ENCODE measurements at places on chromosomes 3 and 15.
A peak's percentile ranks its signal among the peaks of the same experiment; 100 is the strongest.

DNA sequence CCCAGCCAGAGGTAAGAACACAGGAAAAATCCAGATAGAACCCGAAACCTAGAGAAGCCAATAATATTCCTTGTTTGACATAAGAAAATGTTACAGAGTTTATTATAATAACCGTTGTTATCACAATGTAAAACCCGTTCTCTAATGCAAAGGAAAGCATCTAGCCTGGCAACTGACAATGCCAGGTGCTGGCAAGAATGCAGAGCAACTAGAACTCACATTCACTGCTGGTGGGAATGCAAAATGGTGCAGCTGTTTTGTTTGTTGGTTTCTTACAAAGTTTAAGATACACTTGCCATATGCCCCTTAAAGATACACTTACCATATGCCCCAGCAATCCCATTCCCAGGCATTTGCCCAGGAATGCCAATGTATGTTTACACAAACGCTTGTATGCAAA is 23.4 kb downstream of the VPS39 start:
- ATAC-seq = no peak

GRCh38 chr3:151276038-151276686 is 2.2 kb downstream of the P2RY14 start:
- peak; percentile 24 for ATAC-seq

GRCh38 chr15:46129145-46129544 is 494.3 kb downstream of the SQOR start:
- ATAC-seq = no peak

DNA sequence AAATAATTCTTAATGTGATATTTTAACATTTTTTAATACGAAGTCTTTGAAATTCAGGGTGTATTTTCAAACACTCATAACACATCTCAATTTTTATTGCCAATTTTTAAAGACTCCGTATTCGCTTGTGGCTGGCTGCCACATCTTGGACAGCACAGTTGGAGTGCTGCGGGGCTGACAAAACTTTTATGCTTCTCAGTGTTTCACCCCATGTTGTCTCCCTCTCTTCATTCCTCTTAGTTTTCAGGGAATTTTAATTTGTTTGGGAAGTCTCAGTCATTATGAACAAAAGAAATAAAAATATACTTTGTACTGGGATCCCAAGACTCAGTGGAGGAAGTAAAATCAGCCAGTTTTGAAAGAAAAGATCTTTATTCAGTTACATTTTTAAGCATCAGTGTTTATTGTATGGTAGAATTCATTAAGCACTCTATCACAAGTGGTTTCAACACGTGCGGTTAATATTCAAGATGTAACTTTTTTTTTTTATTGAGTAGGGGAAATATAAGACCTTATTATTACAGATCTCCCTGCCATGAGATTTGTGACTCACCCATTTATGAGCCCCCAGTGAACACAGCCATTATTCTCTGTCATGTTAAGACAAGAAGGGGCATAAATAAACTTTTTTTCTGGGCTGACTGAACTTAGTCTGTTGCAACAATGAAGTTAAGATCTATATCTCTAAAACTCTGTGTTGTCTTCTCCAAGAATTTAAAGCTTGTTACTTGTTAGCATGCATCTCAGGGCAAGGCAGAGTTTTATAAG is 26.8 kb downstream of the KAT2B start:
- no peak for ATAC-seq

DNA sequence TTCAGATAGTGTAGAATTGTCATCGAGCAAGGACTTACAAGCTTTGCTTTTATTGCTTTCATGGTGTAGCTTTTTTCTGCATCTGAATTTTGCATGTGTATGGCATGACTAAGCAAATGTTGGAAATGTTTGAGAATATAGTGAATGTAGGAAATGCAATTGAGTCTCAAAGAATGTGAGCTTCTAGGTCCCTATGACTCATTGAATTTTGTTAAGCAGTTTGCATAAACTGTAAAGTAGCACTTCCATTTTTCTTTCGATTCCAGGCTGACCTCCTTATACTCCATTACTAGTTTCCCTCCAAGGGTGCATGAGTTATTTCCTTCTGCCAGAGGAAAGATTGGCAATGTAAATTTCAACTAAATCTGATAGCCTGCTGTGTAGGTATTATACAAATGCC is 619.2 kb downstream of the DIPK2A start:
- ATAC-seq = no peak

- ATAC-seq = no peak
Observed at GRCh38 chr3:29649815-29650547, 369.1 kb downstream of the RBMS3 start.

DNA sequence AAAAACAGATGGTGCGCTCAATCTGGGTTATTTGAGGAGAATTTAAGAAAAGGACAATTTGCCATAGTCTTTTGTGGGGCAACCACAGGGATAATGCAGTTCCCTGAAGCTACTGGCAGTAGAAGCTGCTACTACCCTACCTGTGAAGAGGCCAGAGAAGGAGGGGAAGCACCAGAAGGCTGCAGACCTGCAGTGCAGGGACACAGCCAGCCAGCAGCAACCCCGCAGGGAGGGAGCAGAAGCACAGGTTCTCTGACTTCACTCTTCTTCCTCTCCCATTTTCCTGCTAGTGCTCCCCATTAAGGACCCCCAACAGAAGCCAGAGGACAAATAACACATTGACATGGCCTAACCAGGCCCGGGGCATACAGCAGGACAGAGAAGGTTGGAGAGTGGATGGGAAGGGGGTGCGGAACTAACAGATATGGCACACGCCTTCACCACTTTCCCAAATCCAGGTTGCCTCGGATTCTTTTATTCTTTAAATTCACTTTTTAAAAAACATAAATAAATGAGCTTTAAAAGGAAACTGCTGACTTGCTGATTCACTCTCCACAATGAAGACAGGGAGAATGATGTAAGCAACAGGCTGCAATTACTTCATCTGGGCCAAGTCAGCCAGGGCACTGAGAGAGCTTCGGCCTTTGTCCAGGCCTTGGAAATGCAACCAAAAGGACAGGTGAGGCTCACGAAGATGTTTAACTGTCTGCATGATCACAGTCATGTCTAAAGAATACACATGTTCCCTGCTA is 30.1 kb downstream of the POPDC2 start:
- ATAC-seq = no peak

GRCh38 chr15:58513726-58514336 is 82.0 kb downstream of the LIPC start:
- ATAC-seq = no peak

All from activated T-helper 17 cell treated with anti-CD3 and anti-CD28 coated beads, Interleukin-2, amount 50 U/mL, for 72 hours (primary cell).